NCI-H748 treated with DMSO at 0.1 percent for 48 hours (cell line): ENCODE measurements at places on chromosomes 4 and X.

DNA sequence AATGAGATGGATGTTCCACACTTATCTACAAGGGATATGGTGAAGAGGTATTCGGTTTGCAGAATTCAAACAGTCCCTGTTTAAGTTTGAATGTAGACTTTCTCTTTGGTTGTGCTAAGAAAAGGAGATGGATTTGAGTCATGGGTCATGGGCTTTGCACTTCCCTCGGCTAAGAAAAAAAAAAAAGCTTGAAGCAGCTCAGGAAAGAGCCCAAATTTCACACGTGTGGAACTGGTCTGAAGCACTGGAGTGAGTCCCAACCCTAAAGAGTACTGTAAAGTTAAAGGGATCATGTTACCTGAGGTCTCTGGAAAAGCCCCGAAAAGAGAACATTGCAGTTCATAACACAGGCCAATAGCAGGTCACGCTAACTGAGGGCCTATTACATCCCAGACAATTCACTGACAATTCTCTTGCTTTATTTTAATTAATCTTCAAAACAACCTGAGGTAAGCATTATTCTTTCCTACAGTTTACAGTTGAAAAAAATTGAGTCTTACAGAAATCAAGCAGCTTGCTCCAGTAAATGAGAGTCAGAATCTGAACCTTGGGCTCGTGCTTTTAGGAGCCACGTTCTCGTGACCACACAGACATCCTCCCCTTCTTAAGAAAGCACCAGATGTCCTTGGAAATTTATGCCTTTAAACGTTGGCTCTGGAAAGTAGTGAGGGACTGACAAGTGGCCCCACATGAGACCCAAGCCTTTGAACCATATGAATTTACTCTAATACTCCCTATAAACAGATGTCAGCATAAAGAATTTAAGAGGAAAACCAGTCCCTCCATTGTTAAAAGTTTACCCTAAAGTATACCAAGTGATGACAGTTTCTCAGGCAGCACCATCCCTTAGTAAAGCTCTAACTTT, 89.3 kb downstream of the MAD2L1 start:
- DNase-seq = no peak

- DNase-seq = no peak
Observed at GRCh38 chrX:20224814-20225487, 41.8 kb downstream of the RPS6KA3 start.

DNA sequence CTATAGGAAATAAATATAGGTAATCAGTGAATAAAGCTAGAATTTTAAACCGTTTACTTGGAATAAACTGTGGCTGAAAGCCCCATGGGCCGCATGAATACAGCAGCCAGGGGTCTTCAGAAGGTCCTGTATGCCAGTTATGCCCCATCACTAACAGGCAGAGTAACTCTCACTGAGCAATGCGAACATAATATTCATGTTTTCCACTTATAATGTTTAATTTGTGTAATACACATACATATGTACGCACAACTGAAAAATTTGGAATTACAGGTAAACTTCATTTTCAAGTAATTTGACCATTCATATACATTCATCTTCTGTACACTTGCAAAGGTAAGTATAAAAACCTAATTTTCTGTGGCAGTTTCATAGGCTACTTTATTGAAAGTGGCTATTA, 526.2 kb upstream of the ATOH1 start:
- DNase-seq = no peak

- DNase-seq = no peak
Observed at GRCh38 chrX:2658585-2659292, 32.4 kb upstream of the CD99 start.

GRCh38 chr4:157052429-157053040, 23.4 kb upstream of the GLRB start:
- no peak for DNase-seq

- DNase-seq = no peak
Observed at GRCh38 chrX:32871636-32872035, 339.7 kb downstream of the DMD start.
